ENCODE measurements at places on chromosomes 11 and 22. TPM values are rescaled to one million over a fixed set of nuclear protein-coding genes. Genes with fewer than 3 reads are reported as not detected.

C22orf42 gene
- not detected for total RNA-seq

- no peak for DNase-seq
These were observed 8.0 kb downstream of the JAML start for GRCh38 chr11:118216621-118217481.

GRCh38 chr11:61303725-61304124, 8.6 kb upstream of the VWCE start:
- DNase-seq: no peak

C22orf15 gene
- total RNA-seq: 0.81 TPM

- DNase-seq: no peak
These were observed 1.1 kb downstream of the MTMR2 start for GRCh38 chr11:95922536-95923438.

GRCh38 chr22:41047801-41048211, 44.6 kb upstream of the EP300 start:
- no peak for DNase-seq

- no peak for DNase-seq
These were observed 20.4 kb upstream of the LYVE1 start for GRCh38 chr11:10588904-10589303.

DNA sequence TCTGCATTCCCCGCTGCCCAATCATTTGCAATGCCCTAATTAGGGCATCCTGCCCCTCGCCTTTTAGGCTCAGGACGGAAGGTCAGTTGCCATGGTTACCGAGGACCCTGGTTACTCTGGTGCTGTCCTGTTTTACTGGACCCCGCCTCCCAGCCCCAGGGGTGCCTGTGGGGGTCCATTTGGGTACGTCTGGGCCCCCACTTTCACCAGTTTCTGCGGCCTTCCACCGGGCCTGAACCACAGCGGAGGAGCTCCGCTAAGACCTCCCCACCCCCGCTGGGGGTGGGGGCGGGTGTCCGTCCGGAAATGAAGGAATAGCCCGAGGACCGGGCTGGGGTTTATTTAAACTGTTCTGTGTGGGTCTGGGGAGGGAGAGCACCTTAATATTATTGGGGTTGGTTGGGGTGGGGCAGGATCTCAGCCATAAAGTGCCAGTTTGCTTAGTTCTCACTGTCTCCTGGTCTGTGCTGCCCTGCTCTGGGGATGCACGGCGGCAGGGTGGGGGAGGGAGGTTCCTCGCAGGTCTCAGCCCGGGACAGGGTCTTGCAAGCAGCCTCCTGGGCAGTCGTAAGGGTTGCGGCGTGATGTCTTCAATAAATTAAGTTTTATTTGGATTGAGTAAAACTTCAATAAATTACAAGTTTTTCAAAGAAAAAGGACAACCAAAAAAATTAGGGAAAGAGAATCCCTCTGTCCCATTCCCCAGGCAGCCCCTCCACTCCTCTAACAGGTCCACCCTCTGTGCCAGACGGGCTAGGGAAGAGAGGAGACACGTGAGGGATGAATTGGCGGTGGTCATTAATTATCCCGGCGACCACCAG, 5.3 kb downstream of the PHOX2A start:
- peak; percentile 48 for DNase-seq

SYT7 gene
- total RNA-seq: 7.0 TPM

- no peak for DNase-seq
These were observed 264 bp downstream of the CHEK1 start for GRCh38 chr11:125625225-125625629.

- DNase-seq: no peak
These were observed 52.4 kb downstream of the DSCAML1 start for GRCh38 chr11:117744471-117745150.

DNA sequence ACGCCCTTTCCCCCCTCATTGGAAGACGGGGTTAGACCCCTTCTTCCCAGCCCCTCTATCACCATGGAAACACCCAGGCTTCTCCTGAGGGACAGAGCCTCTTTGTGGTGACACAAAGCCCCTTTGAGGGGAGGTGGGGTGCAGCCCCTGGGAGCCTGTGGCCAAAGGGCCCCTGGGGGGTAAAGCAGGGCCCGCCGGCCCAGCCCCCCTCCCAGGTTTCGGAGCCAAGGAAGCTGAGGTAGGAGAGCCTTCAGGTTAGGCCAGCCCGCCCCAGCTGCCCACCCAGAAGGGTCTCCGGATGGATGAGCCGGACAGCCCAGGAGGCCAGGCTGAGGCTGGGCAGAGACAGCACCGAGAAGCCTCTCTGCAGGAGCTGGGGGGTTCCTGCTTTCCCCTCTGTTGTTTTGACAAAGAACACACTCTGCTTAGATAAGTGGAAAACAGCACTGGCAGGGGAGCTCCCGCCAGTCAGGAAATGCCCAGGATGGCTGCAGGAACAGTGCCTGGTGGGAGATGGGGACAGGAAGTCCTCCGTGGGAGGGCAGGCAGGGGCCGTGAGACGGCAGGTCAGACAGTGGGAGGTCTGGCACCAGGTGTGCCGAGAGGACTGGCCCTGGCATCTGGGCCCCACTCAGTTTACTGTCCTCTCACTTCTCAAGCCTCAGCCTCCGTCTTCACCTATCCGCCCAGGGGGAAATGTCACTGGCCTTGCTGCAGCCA, 18.2 kb downstream of the ARVCF start:
- DNase-seq: no peak

- DNase-seq: no peak
These were observed 521.3 kb upstream of the LRRC4C start for GRCh38 chr11:41980741-41981140.

GRCh38 chr22:29937940-29938693, 55.1 kb downstream of the MTMR3 start:
- no peak for DNase-seq

- peak; percentile 85 for DNase-seq
These were observed 14.3 kb downstream of the BLID start for GRCh38 chr11:122101625-122102291.

DNA sequence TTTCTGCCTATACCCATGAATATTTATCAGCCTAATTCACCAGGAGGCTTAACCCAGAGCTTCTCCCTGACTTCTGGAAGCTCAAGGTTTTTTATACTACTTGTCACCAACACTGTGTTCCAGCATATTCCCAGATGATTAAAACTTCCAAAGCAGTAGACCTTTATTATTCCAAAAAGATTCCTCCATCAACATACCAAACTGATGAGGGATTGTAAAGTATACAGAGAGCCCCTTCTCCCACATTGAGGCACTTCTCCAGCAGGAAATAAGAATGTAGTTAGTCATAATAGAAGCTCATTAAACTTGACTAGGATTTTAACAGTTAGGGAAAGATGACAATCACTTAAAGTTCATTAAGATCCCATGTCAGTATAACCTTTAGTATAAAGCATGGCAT, 51.4 kb upstream of the CEP126 start:
- DNase-seq: no peak

GRCh38 chr11:132792341-132793140, 739.8 kb downstream of the OPCML start:
- peak; percentile 49 for DNase-seq

DNA sequence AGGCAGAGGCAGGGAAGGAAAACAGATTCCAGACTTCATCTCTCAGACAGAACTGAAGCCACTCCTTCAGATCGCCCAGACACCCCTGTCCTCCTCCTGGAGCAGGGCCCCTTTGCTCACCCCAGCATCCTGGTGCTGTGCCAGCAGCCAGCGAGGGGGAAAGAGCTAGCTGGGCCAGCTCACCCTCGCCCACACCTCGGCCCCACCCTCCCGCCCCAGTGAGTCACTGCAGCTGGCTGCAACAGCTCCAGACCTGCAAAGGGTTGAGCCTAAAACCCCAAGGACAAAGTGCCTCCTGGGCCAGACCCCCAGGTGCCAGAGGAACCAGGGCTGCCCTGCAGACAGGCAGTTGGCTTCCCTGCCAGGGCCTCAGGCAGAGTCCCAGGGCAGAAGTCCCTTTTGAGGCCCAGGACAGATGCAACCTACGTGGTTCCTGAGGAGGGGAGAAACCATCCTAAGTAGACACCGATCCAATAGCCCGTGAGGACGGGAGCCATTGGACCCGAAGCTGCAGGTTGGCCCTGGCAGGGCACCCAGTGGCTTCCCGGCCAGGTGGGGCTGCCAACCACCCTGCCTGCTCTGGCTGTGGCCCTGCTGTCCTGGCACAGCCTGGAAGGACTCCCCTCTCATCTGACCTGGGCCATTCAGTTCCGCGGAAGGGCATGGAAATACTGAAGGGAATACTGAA, 7.2 kb downstream of the AHNAK start:
- DNase-seq: no peak

GRCh38 chr22:18115906-18116371, 5.3 kb downstream of the TUBA8 start:
- DNase-seq: no peak

MRGPRX3 gene
- not detected for total RNA-seq

- DNase-seq: no peak
These were observed 167.0 kb upstream of the RASSF10 start for GRCh38 chr11:12841946-12842630.

GRCh38 chr22:50002791-50003190, 9.8 kb downstream of the IL17REL start:
- no peak for DNase-seq

DNA sequence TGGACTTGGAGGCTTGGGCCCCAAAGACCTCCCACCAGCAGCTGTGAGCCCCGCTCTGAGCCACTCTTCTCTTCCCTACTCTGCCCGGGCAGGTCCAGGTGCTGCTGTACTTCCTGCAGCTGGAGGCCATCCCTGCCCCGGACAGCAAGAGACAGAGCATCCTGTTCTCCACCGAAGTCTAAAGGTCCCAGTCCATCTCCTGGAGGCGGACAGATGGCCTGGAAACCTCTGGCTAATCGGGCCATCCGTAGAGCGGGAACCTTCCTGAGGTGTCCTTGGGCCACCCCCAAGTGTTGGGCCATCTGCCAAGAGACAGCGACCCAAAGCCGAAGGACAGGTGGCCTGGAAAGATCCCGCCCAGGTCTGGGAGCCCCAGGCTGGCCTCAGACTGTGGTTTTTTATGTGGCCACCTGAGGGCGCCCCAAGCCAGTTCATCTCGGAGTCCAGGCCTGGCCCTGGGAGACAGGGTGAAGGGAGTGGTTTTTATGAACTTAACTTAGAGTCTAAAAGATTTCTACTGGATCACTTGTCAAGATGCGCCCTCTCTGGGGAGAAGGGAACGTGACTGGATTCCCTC, 135.1 kb downstream of the BCR start:
- DNase-seq: peak; percentile 82

CHRNA10 gene
- 2.4 TPM for total RNA-seq

DNA sequence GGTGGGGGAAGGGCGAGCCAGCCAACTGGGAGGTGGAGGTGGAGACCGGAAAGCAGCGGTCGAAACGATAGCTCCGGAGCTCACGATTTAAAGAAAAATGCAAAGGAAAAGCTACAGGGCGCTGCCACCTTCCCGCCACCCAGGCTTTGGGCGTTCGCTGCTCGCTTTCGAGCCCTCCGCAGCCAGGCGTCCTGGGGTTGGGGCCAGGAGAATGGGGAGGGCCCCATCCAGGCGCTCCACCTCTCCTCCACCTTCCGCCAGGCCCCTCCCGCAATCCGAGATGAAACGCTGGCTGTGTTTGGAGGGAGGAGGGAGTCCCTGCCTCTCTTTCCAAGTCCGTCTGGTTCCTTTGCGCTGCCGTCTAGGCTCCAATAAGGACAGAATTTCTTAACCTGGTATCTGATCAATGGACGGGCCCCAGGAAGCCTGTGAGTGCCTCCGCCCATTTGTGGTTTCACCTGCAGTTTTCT, 483 bp upstream of the ABTB2 start:
- no peak for DNase-seq

- peak; percentile 73 for DNase-seq
These were observed at the start of gene BLID for GRCh38 chr11:122115524-122116379. Gene BLID, minus strand, starts transcription at chr11:122116215. Its CDS starts 293 bp downstream, at chr11:122115922.

- DNase-seq: no peak
These were observed 30.3 kb downstream of the PDE3B start for GRCh38 chr11:14673824-14674405.

OVOL1 gene
- 5.7 TPM for total RNA-seq

DNA sequence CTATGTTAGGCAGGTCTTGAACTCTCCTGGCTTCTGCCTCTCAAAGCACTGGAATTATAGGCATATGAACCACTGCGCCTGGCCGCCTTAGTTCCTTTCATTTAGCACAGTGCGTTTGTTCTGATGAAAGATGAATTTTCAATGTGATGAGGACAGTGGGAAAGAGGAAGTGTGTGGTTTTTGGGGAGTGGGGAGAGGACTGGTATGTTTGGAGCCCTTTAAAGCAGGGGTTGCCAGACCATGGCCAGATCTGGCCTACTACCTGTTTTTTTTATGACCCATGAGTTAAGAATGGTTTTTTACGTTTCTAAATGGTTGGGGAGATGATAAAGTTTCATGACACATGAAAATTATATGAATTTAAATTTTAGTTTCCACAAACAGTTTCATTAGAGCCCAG, 12.5 kb downstream of the ATXN10 start:
- DNase-seq: no peak

PATE4 gene
- total RNA-seq: not detected

- no peak for DNase-seq
These were observed 39.3 kb upstream of the H19 start for GRCh38 chr11:2036863-2037486.

GRCh38 chr11:93403930-93404329, 73.4 kb downstream of the DEUP1 start:
- no peak for DNase-seq

DNA sequence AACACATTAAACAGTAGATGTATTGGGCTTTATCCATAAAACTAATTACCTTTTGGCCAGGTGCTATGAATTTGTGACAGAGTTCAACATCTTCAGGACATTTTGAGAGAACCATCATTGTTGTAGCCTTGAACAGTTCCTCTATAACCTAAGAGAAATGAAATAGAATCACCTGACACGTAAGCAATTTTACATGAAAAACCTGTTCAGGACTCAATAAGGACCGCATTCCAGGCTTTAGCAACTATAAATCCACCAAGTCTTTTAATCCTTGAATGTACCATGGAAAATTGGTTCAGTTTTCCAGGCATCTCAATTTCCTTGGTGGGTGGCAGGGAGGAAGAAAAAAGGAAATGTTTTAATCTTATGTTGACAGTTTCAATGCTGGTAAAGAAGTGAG, 60.9 kb upstream of the GAB2 start:
- DNase-seq: no peak

DNA sequence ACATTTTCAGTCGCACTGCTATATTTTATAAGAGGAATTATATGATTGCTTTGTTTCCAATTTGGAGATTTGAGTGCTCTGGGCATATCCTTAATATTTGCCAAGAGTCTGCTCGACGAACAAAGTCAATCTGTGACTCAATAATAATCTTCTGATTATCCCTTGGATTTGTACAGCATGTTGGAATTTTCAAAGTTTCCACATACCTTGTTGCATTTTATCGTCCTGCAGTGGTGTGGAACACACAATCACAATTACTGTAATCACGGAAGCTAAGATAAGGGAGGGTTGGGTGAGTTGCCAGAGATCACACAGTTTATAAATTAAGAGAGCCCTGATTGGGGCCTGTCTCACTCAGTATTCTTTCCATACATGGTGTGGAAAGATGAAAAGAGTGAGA, 189.3 kb downstream of the GUCY1A2 start:
- DNase-seq: no peak

TBX1 gene
- total RNA-seq: 2.5 TPM

GRCh38 chr11:3120071-3120792, 44.9 kb downstream of the OSBPL5 start:
- no peak for DNase-seq

- no peak for DNase-seq
These were observed 126.4 kb upstream of the FAT3 start for GRCh38 chr11:92098172-92098571.

Measured in H9 (cell line).